Kidney epithelial cell (primary cell): ENCODE measurements at places on chromosomes 2 and 18. TPM values are rescaled to one million over a fixed set of nuclear protein-coding genes. Genes with fewer than 3 reads are reported as not detected.

DNA sequence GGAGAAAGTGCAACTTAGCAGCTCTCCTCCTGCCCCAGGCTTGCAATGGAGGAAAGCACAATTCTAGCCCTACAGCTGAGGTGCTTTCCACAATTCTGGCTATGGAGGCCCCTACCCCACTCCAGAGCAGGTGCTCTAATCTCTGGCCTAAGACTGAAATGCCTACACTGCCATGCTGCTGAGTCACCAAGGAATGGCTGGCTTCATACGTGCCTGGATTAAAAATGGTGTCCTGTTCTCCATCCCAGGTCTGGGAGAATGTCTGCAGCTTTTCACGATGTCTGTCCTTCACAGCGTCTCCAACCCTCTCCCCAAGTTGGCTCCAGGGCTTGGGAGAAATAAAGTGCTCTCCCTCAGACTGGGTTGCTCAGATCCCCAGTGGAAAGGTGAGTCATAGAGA is 48.5 kb downstream of the MBOAT2 start:
- no peak for DNase-seq

GRCh38 chr2:72148837-72149555 is 1.3 kb upstream of the CYP26B1 start:
- no peak for DNase-seq

DNA sequence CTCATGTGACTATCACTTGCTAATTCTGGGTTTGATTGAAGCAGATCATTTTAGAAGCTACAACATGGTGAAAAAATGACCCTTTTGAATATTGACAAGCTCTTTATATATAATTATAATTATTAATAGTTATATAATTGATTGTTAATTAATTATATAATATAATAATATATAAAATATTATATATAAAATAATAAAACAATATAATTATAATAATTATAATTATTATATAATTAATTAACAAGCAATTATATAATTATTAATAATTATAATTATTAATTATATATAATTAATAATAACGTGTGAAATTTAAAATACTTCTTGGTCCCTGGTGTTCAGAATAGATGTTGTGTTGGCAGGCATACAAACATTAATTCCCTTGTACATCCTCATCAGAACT is 404.1 kb upstream of the CDH19 start:
- DNase-seq: no peak

DNA sequence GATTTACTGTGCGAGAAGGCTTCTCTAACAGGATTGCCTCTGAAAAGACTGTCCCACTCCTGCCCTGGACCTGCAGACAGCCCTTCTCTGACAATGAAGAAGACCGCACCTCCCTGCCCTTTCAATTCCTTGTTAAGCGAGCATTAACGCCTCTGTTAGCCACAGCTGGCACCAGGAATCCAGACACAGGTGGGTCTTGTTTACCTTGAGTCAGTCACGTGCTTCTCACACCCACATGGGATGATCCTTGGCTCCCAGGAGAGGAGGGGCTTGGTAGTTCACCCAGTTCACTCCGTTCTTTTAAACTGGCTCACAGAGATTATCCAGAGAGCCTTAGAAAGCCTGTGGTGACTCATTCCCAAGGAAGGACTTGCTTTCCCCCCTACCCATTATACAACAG is 410.5 kb upstream of the MEIS1 start:
- no peak for DNase-seq

DNA sequence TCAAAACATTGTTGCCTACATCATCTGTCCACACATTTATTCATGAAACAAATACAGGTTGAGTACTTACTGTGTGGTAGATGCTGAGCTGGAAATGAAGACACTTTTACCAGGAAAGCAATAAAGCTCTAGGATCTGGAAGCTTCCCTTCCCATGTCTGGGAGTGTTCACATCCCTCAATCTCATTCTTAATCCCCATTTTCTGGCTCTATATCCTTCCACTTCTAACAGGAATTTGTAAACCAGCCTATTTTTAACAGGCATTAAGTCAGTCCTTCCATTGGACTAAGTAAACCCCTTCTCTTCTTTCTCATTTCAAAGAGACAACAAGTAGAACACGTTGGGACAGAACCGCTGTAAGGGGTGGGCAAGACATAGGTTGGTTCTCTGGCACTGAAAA is 589.5 kb downstream of the ARHGAP15 start:
- DNase-seq: no peak

GRCh38 chr2:69167469-69167822 is 154.5 kb downstream of the ANTXR1 start:
- no peak for DNase-seq

GRCh38 chr2:135951041-135951583 is 34.3 kb downstream of the DARS1 start:
- DNase-seq: no peak

- DNase-seq: no peak
Observed at GRCh38 chr2:102278720-102279390, 32.5 kb upstream of the IL1RL1 start.

- no peak for DNase-seq
Observed at GRCh38 chr2:59204040-59204439, 962.9 kb upstream of the FANCL start.

- no peak for DNase-seq
Observed at GRCh38 chr2:74313497-74313896, 29.7 kb downstream of the SLC4A5 start.

DNA sequence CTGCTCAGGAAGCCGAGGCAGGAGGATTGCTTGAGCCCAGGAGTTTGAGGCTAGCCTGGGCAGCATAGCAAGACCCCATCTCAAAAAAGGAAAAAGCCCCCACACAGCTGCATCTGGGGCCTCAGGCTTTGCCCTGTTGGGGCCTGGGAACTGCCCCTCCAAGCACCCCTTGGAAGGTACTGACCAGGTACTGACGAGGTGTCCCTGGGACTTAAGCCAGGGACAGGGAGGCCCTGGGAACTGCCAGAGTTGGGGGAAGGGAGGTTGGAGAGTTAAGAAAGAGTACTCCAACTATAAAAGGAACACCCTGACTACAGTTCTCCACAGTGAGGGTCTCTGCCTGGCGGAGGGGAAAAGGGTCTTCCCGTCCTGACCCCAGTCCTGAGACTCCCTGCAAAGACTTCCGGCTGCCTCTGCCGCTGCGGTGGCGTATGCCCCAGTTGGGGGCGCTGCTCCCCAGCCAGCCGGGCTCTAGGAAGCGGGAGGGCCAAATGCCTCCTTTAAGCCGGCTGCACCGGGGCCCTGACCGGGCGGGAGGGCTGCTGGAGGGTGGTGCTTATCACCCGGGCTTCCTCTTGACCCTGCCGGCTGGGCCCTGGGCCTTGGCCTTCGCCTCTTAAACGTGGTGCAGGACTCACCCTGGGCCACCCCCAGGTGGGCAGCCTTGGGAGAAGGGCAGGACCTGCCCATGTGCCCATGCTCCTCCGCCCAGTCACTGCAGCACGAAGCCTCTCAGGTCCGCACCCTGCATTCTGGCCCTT is 12.8 kb downstream of the SLC30A3 start:
- no peak for DNase-seq

GRCh38 chr2:241851325-241852115 is 7.2 kb downstream of the PDCD1 start:
- DNase-seq: no peak

DNA sequence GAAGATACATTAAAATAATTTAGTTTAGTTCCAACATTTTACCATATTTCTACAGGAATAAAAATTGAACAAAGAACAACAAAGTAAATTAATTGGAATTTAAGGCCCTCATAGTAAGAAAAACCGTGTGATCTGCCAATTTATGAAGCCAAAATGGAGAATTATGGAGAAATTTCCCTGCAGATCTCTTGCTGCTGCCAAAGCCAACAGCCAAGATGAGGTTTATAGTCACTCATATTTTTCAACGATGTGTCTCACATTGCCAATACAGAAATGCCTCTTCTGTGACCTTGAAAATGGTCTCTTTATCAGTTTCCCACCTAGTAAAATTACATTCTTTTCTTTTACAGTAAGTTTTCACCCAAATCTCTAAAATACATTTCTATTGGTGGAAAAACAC is 317.2 kb upstream of the FIGN start:
- DNase-seq: no peak

DNA sequence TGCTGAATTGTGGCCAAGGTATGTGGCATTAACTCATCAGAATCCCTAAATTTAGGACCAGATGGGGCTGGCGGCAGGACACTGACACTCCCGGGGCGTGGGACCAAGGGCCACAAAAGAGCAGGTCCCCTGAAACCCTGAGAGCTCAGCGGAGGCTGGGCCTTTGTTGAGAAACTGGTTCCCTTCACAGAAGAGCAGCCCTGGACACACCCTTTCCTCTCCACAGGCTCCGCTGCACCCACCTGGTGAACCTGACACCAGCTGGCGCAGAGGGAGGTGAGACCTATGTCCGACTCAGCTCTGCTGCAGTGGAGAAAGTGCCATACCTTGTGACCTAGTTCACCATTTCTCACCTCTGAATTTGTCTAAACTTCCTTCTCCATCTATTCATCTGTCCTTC is 119.5 kb downstream of the RTP5 start:
- DNase-seq: no peak

DNA sequence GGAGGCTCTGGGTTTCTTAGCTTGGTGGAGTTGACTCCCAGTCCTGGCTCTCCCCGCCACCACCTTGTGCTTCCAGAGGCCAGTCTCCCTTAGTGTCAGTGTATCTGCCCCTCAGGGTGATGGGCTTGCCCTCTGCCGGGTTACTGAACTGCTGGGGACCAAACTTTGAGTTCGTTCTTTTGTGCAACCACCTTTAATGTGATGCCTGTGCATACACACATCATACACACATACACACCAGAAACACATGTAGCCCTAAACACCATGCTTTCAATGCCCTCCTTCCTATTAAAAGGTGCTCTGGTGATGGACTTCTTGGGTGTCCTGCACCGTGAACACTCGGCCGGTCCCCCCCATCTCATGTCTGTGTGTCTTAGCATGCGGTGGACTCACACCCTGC is 315.1 kb upstream of the EPAS1 start:
- no peak for DNase-seq

GRCh38 chr2:138630164-138630563 is 128.6 kb downstream of the SPOPL start:
- DNase-seq: no peak

- no peak for DNase-seq
Observed at GRCh38 chr18:56021809-56022195, 433.8 kb upstream of the TCF4 start.

- DNase-seq: no peak
Observed at GRCh38 chr2:235658351-235659174, 164.7 kb downstream of the AGAP1 start.

DNA sequence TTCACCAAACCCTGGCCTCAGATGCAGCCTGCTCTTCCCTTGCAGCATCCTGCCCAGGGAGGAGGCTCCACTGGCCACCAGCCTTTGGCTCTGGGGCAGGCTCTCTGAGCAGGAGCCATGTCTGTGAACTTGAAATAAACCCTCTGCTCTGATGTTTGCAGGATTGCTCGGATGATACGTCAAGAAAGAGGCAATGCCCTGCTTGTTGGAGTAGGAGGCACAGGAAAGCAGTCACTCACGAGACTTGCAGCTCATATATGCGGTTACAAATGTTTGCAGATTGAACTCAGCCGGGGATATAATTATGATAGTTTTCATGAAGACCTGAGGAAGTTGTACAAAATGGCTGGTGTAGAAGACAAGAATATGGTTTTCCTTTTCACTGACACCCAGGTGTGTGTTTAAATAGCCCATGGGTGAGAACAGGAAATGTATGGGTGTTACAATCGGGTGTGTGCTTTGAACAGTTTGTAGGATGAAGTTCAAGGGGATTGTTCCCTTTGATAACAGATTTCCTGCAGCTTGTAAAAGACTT is 177.9 kb downstream of the DNAH6 start:
- DNase-seq: no peak

- DNase-seq: no peak
Observed at GRCh38 chr2:46800218-46800617, 115.4 kb downstream of the MCFD2 start.

GRCh38 chr2:161995553-161996016 is 78.4 kb downstream of the DPP4 start:
- DNase-seq: no peak

GRCh38 chr2:181466661-181467576 is 9.7 kb downstream of the ITGA4 start:
- no peak for DNase-seq

DNA sequence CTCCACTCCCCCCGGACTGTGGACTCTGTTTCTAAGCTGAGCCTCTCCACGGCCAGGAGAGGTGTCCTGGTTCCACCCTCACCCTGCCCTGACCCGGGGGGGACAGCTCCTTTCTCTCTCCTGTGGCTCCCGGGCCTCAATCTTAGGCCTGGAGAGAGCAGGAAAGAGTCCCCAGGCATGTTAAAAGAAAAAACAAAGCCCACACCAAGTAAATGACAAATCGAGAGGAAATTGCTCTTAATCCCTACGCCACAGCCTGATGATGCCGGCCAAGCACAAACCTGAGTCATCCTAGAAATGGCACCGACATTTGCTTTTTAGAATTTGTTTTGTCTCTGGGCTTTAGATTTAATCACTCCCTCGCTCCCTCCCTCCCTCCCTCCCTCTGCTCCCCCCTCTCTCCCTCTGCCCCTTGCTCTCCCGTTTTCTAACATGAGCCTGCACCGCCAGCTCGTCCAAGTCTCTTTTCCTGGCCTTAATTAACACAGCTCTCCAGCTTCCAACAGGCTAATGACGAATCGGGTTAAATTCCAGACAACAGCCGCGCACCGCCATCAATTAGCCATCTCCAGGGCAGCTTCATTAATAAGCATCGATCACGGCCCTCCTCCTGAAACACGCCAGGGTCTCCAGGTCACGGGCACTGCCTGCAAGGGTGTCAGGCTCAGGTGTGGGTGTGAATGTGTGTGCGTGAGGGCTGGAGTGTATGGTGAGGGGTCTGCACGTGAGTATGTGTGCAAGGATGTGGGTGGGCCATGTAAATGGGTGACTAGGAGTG is 230.8 kb downstream of the CELF4 start:
- DNase-seq: no peak

- no peak for DNase-seq
Observed at GRCh38 chr2:216159646-216160045, 50.5 kb downstream of the XRCC5 start.

The EMX1 gene
- total RNA-seq: 1.7 and 2.6 TPM in 2 replicates

The TSPYL6 gene
- not detected in 2 replicates for total RNA-seq

The VAMP5 gene
- 16.5 and 28.5 TPM in 2 replicates for total RNA-seq

The CERS6 gene
- total RNA-seq: 17.5 and 17.7 TPM in 2 replicates

The ANKRD30B gene
- total RNA-seq: 0.07 and 0.08 TPM in 2 replicates

The RND3 gene
- total RNA-seq: 231 and 259 TPM in 2 replicates

The NPAS2 gene
- 11.2 and 12.8 TPM in 2 replicates for total RNA-seq

The PPM1B gene
- 22.7 TPM in 2 replicates for total RNA-seq

The TTLL4 gene
- 17.3 and 27.5 TPM in 2 replicates for total RNA-seq

The FAM237A gene
- total RNA-seq: not detected in 2 replicates

The SIGLEC15 gene
- total RNA-seq: 31.6 and 41.1 TPM in 2 replicates

The DLX1 gene
- total RNA-seq: 0.17 TPM in 1 of 2 replicates, not detected in the other

The SNORC gene
- total RNA-seq: 2.5 and 3.4 TPM in 2 replicates

The SPC25 gene
- 1.8 and 2.0 TPM in 2 replicates for total RNA-seq

The SOCS6 gene
- total RNA-seq: 24.5 and 26.0 TPM in 2 replicates
